Gastroesophageal sphincter (tissue), 4 donors: ENCODE measurements at places on chromosomes 13 and 19.

DNA sequence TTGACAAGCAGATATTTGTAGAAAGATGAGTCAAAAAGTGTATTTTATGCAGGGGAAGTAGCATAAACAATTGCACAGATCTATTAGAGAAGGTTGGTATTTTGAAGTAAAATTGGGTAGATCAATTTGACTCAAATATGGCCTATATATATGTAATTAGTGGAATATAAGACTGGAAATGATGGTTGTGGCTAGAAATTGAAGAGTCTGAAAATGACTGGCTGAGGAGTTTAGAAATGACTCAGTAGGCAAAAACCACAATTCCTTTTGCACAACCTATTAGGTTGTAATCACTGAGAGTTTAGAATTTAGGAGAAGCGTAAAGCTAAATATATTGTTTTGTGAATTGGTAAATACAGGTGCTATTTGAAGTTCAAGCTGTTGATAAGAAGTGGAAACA, 622.6 kb upstream of the PCDH20 start:
- no peak for ATAC-seq

- ATAC-seq, result no peak
Observed at GRCh38 chr13:34502621-34503020, 439.4 kb upstream of the NBEA start.

GRCh38 chr19:50482916-50483315, 6.3 kb upstream of the GARIN5A start:
- ATAC-seq, result no peak

GRCh38 chr19:46530636-46531035, 35.0 kb upstream of the PNMA8B start:
- no peak for ATAC-seq

DNA sequence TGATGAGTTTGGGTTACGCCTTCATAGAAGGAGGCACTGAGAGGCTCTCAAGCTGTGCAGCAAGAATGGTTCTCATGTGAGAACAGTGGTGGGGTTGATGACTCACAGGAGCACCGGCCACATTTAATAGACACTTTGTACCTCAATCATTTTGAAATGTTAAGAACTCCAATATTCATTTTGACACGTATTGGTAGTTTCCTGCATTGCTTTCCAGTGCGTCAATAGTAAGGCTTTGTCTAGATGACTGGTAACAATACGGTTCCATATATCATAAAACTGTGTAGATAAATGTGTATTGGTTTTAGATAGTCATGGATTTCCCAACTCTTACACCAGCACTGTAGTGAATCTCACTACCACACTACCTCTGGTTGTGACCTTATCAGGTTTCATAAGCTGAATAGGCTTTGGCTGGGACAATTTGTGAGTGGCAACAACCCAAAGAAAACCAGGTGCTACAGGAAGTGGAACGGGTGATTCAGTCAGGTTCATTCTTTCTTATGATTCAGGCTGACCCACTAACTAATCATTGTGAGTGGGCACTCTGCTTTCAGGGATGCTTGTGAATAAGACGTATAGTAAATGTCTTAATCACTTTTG, 362.6 kb downstream of the KLF5 start:
- ATAC-seq, result no peak

GRCh38 chr13:73107970-73108369, 49.2 kb downstream of the KLF5 start:
- no peak for ATAC-seq

GRCh38 chr19:44820648-44821609, 12.0 kb downstream of the BCAM start:
- ATAC-seq, result peak; percentile 82

DNA sequence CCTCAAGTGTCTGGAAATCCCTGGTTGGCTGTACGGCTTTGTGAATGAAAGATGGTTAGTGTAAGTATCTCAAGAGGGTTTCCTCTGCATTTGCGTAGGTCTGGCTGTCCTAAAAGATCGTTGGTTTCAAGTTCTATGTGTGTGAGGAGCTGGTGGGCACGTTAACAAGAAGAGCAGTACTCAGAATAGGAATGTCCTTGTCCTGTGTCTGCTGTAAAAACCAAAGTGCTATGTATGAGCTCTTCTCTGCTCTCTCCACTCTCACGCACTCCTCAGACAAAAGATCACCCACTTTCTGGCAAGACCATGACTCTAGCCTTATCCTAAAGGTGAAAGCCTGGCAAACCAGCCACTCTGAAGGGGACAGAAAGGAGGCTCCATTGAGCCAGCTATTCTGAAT, 39.1 kb downstream of the USP12 start:
- ATAC-seq, result no peak

- no peak for ATAC-seq
Observed at GRCh38 chr13:40652588-40652940, 13.9 kb downstream of the FOXO1 start.

DNA sequence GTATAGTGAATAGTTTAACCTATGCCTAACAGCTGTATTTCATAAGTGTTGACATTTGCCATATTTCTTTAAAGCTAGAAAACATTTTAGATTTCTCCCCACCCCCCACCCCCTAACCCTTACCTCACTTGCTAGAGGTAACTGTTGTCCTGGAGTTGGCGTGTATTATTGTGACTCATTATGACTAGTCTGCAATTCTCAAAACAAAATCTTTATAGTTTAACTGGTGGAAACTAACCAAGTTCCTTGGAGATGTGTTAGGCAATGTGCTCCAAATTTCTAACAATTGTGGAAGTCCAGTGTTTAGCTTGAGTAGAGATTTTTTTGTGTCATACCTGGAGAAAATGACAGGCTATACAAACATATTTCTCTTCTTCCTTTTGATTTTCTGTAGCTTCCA, 38.0 kb downstream of the KCTD4 start:
- no peak for ATAC-seq

GRCh38 chr19:44872661-44873060, 18.4 kb upstream of the TOMM40 start:
- ATAC-seq, result no peak

GRCh38 chr19:28184997-28185396, 1028.0 kb downstream of the UQCRFS1 start:
- no peak for ATAC-seq

- no peak for ATAC-seq
Observed at GRCh38 chr13:101258509-101258908, 157.8 kb downstream of the NALCN start.

- ATAC-seq, result no peak
Observed at GRCh38 chr19:14901675-14902260, 15.8 kb upstream of the OR7A17 start.

- ATAC-seq, result peak; percentile 64
Observed at GRCh38 chr19:17205237-17206140, 9.7 kb upstream of the USE1 start.

- no peak for ATAC-seq
Observed at GRCh38 chr19:41706741-41707501, 1.5 kb upstream of the CEACAM5 start.

DNA sequence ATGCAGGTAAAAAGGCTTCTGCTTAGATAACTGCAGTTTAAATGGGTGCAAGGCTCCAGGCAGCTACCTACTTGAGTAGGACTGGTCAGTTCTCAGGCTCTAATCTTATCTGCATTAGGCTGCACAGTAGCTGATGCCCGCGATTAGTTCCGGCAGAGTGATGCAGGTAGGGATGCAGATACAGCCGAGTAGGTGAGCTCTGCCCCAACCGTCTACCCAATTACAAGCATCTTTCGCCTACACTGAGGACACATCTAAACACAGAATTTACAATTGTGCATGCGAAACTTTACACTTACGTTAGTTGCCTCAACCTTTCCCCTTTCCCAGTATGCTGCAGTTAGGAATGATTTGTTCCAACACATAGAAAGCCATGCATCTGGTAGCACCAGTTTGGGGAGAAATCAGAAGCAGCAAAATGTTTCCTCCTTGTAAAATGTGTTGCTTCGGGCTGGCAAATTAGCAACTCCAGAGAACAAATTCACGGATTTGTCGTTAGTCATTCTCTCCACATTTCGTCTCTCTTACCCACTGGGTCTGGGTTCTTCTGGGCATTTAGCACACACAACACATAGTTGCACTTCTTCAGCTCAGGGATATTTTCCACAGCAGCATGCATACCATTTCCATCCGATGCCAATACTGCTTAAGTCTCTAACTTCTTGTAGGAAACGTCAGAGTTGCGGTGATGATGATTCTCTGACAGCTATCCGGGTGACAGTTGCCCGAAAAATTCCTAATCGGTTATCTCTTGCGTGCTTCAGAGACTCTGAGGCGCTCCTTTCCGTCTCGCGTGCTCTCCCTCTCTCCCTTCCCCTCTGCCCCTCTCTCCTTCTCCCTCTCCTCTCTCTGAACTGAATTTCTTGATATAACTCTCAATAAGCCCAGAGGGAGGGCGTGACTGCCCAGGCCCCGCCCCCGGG, at the start of gene PCDH9:
PCDH9 (minus strand) TSS at position 856 of the 923 bp plus-strand sequence. CDS start 1,896 bp downstream, outside the sequence.
- peak; percentile 1 for ATAC-seq

- no peak for ATAC-seq
Observed at GRCh38 chr19:3263866-3264265, 39.4 kb downstream of the CELF5 start.

- ATAC-seq, result no peak
Observed at GRCh38 chr13:97130190-97130589, 91.9 kb upstream of the MBNL2 start.

DNA sequence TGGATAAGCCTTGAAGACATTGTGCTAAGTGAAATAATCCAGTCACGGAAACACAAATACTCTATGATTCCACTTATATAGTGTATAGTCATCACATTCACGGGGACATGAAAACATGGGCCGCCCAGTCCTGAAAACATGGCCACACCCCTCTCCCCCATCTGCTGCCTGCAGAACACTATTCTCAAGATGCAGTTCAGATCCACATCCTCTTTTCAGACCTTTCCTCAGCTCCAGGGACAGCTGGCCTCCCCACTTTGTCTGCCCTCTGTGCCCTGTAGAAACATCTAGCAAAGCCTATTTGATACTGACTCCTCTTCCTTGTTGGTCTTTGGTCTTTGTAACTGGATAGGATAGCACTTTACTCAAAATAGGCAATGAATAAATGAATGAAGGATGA, 8.3 kb downstream of the RFX2 start:
- ATAC-seq, result no peak
